Dorsolateral prefrontal cortex (tissue), 122 donors: ENCODE measurements at places on chromosomes 13 and 19.

DNA sequence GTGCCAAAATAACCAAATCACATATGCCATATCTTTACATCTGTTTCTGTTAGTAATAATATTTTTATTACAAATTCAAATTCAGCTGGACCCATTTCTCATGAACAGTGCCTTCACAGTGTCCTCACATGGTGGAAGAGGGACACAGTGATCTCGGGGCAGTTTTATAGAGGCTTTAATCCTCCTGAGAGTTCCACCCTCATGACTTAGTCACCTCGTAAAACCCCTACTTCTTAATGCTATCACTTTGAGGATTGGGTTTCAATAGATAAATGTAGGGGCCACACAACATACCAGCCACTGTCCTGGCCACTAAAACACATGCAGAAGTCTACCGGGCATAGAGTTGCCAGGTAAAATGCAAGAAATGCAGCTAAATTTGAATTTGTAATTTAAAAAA is 201.5 kb downstream of the MYO16 start:
- no peak for DNase-seq

GRCh38 chr13:43908156-43909126 is 28.7 kb downstream of the LACC1 start:
- DNase-seq: no peak

- DNase-seq: no peak
Measured at GRCh38 chr19:23810496-23810895, 51.8 kb upstream of the ZNF681 start.

GRCh38 chr13:94524407-94524806 is 44.9 kb upstream of the DCT start:
- DNase-seq: no peak

- no peak for DNase-seq
Measured at GRCh38 chr19:16045893-16046292, 30.4 kb upstream of the TPM4 start.

- no peak for DNase-seq
Measured at GRCh38 chr19:42343344-42344110, 18.1 kb downstream of the MEGF8 start.

- no peak for DNase-seq
Measured at GRCh38 chr19:46386151-46386550, 27.2 kb downstream of the CCDC8 start.

DNA sequence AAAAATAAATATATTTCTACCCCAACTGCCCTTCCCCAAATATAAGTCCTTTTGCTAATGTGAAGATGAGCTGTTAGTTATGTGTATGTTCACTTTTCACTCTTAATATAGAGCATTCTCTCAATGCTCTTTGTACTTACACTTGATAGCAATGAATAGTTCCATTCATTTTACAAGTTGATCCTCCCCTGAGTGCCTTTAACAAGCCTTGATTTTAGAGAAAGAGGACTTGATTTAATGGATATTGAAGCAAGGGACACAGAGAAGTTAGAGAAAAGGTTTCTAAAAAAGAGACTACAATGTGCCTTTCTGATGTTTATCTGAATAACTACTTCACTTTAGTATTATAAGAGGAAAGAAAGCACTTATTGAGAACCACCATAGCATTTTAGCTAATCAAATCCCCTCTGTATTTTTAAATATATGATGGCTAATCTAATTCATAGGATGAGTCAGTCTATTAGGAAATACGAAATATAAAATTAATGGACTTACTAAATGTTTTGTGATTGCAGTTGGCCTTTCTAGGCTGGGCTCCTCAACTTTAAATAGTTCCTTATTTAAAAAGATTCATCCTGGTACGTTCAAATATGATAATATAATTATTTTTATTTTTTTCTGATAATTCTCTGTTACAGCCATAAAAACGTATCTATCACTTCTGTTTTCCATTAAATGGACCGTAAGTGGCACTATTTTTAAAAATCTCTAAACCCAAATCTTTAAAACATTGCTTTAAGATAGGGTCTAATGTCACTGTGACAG is 1097.8 kb upstream of the SLC10A2 start:
- no peak for DNase-seq

DNA sequence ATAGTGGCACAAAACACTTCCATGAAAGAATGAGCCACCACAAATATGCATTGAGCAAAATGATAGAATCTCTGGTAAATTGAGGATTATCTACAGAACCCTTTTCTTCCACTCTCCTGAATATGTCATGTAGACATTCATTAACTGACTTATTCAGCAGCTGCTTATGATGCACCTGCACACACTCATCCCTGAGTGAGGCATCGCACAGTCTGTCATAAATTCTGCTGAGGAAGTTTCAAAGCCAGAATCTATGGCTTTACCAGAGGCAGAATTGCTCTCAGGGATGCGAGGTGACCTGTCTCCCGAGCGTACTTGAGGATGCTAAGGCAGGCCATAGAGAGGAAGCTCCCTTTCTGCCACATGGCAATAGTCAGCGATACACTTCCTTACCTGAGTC is 1090.2 kb downstream of the UQCRFS1 start:
- no peak for DNase-seq

- no peak for DNase-seq
Measured at GRCh38 chr13:46804391-46804815, 7.4 kb upstream of the ESD start.

DNA sequence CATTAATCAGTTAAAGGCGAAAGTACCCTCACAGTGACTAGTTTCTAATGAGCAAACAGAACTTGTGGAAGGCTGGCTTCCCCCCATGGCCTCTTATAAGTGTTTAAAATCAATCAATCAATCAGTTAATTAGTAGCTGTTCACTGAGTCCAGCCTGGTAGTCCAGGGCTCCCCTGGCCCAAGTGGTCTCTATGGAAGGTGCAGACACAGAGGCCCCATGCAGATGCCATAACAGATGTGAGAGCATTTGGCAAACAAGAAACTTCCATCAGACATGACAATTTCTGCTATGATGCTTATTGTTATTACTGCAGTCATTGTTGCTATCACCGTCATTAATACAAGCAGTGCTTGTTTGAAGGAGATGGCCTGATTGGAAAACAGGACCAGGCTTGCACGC is 179.0 kb upstream of the TSHZ3 start:
- DNase-seq: no peak

- no peak for DNase-seq
Measured at GRCh38 chr19:48506138-48506733, 5.4 kb downstream of the LMTK3 start.

DNA sequence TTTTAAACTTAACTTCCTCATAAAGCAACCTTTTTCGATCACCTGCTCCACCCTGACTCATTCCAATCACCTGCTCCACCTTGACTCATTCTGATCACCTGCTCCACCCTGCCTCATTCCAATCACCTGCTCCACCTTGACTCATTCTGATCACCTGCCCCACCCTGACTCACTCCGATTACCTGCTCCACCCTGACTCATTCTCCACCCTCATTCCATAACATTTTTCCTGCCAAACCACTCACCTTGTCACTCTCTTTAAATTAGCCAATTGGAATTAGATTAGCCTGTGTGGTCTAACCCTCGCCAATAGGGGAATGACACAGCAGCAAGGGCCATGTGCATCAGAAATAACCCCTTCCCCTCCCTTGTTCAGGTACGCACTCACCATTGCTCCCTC is 31.9 kb upstream of the ZNF83 start:
- DNase-seq: no peak

DNA sequence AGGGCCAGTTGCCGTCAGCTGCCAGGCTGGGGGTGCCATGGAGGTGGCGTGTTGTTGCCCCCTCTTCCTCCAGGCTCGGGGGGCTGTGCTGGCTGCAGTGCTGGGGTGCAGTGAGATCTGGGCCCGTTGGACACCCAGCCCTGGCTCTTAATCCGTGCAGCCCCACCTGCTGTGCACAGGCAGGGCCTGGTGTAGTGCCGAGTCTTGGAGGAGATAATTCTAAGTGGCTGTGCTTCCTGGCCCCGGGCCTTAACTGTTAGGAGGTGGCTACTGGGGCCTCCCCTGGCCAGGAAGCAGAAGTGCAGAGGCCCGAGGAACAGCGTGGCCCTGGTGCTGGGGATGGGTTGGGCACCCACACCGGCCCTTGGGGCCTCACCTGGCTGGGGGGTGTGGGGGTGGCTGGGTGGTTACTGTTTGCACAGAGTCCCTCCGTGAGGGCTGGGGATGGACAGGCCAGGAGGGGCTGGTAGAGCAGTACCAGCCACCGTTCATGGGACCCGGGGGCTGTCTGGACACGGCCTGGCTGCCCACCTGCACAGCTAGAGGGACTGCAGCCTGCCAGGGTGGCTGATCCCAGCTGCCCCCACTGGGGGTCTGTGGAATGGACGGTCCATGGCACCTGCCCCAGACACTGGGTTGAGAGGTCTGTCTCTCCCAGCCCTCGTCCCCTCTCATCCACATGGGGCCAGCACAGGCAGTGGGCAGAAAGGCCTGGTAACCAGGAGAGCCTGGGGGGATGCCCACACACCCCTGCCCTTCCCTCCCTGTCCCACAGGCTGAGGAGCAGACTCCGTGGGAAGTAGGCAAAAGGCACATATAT is 3.3 kb downstream of the GPX4 start:
- no peak for DNase-seq

GRCh38 chr19:21838646-21839045 is 2.7 kb upstream of the ZNF43 start:
- DNase-seq: no peak

DNA sequence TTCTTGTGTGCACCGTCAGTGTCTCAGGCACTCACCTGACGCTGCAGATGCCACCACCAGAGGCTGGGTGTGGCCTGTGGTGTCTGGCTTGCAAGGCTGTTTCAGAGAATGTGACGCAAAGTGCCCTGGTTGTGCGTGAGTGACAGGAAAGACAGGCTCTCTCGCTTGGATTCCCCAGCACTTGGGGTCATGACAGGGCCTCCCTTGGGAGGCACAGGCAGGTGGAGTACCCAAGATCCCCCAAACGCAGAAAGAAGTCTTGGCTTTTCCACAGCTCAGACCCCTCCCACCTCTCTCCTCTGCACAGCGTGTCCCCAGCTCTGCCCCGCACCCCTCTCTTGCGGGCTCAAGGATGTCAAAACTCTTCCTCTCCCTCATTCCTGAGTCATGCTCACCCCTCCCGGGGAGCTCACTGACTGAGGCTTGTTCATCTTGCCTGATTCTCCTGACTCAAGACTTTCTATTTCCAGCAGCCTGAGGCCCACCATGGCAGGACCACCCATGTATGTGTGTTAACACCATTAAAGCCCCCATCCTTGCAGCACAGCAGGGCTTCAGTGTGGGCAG is 21.0 kb downstream of the DHX34 start:
- DNase-seq: no peak

GRCh38 chr19:11384778-11385129 is 640 bp upstream of the EPOR start:
- no peak for DNase-seq

- DNase-seq: no peak
Measured at GRCh38 chr13:70668293-70668692, 560.0 kb upstream of the KLHL1 start.

DNA sequence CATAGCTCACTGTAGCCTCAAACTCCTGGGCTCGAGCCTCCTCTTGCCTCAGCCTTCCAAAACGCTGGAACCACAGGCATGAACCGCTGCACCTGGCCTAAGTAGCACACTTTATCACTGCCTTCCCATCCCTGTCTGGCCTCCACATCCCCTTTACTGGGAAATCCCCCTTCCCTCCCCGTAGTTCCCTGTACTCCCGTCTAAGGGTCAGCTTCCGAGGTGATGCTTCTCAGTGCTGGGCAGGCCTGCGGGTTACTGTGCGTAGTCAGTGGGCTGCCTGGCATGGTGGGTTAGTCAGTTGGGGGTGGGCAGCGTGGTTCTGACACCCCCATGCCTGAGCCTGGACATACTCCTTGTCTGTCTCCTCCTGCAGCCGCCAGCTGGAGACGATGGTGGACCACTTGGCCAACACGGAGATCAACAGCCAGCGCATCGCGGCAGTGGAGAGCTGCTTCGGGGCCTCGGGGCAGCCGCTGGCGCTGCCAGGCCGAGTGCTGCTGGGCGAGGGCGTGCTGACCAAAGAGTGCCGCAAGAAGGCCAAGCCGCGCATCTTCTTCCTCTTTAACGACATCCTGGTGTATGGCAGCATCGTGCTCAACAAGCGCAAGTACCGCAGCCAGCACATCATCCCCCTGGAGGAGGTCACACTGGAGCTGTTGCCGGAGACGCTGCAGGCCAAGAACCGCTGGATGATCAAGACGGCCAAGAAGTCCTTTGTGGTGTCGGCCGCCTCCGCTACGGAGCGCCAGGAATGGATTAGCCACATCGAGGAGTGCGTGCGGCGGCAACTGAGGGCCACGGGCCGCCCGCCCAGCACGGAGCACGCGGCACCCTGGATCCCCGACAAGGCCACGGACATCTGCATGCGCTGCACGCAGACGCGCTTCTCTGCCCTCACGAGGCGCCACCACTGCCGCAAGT is 8.4 kb downstream of the PLEKHF1 start:
- no peak for DNase-seq

DNA sequence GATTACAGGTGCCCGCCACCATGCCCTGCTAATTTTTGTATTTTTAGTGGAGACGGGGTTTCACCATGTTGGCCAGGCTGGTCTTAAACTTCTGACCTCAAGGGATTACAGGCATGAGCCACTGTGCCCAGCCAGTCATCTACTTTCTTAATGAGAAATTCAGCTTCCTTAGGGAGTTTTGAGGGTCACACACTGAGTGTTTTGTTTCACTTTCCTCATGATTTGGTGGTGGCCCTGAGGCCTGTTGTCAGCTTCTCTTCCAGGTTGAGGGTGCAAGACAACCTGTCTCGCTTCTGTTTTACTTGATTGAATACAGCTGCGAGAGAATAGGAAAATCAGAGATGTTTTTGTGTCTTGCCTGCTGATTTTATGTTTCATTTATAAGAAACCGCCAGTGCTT is 9.9 kb downstream of the FRY start:
- no peak for DNase-seq

GRCh38 chr19:15776991-15777970 is 10.2 kb upstream of the OR10H5 start:
- DNase-seq: no peak

GRCh38 chr13:107799001-107799400 is 416.3 kb downstream of the LIG4 start:
- DNase-seq: no peak
